Tongue (tissue), 3 donors: ENCODE measurements at places on chromosomes 7 and 10. TPM values are rescaled to one million over a fixed set of nuclear protein-coding genes. Genes with fewer than 3 reads are reported as not detected.

GRCh38 chr10:118621304-118621942, 26.0 kb upstream of the PRLHR start:
- no peak for DNase-seq

- DNase-seq: no peak
Measured at GRCh38 chr7:151077705-151078232, 2.8 kb downstream of the FASTK start.

DNA sequence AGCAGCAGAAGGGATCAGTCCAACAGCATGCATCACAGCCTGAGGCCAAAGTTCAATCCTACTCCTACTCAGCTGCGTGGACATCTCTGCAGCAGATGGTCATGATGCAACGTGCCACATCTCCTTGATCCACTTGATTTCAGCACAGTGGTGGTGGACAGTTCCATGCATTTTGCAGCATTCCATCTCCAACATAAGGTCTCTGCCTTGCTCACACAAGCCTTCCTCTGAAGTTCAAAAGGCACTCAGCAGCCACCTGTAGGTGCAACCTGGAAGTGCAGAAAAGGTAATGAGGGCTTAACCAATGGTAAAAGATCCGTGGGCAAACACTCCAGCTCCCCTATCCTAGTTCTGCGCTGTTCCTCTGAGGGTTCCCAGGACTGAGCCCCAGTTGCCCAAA, 57.5 kb upstream of the CHCHD3 start:
- peak; percentile 51 for DNase-seq

GRCh38 chr7:82566752-82567151, 123.2 kb upstream of the CACNA2D1 start:
- peak; percentile 18 for DNase-seq

DNA sequence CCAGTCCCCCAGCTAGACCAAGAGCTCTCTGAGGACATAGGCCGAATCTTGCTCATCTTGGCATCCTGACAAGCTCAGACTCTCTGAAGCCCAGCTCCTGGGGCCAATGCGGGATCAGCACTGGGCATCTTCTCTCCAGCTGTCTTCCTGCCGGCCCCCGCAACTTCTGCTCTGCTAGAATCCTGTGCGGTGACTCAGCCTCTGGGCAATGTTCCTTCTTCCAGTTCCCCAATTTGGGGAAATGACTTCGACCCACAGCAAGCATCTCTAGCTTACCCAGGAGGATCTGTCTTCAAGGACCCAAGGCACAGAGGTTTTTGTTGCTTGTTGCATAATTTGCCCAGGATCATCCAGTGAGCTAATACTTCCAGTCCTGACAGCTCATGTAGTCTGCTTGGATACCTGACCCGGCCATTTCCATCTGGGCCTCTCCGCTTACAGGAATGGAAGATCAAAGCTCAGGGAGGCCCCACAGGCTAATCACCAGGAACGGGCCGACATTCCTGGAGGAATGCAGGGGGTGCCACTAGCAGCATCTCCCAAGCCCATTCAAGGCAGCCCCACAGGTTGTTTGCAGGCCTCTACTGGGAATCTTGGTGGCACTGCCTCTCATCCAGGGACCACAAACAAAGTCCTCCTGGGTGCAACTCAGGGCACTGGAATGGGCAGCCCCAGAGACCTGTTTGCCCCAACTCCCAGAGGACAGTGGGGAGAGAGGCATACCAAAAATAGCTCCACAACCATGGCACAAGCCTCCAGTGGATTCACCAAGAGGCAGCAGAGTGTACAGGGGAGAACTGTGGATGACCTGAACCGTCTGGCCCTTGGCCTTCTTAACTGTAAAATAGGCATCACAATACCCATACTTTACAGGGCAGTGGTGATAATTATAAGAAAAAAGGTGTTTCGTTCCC, 151.9 kb downstream of the NEURL1 start:
- DNase-seq: peak; percentile 60

DNA sequence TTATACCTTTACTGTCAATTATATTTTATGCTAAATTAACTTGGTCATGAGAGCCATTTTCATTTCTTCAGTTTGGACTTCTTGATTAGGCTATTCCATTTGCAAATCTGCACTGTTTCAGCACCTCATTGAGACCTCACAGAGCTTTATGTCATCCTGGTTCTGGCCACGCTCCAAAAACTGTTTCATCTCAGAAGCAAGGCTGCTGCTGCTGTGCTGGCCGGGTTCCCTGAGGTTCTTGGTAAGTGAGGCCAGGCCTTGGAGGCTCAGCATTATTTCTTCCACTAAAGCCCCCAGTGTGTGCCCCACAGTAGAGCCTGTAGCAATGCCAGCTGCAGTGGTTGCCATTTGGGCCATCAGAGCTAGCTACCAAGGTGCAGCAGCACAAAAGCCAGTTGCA, 7.8 kb upstream of the ZNF485 start:
- peak; percentile 33 for DNase-seq

DNA sequence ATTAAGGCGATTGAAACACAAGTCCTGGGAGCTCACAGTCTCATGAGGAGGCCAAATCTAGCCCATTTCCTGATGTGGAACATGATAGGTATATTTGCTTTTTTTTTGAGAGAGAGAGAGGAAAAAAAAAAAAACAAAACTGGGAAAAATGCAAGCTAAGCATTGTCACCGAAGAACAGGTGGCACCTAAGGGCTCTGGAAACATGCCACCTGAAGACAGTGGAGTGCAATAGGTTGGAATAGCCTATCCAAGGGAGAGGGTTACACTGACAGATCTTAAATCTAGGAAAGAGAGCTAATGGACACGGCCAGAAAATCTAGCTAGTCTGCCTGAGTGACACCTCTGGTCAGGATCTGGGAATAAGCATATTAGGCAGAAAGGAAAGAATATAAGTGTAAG, 110.2 kb downstream of the SRI start:
- DNase-seq: no peak

DNA sequence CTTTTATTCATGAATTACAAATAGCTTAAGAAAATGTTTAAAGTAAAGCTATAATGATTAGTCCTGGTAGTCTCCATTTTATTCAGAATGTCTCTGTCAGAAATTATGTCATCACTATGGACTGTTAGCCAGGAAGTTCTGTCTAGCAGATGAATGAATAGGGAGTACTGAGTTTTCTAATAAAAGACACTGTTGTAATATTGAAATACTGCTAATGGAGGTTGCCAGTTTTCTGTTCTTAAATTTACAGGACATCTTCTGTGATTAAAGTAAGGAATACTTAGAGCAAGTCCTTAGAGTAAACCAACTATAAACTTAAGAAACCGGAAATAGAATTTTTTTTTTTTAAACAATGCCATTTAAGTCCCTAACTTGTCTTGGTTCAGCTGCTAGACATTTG, 309.8 kb downstream of the ADK start:
- peak; percentile 14 for DNase-seq

DNA sequence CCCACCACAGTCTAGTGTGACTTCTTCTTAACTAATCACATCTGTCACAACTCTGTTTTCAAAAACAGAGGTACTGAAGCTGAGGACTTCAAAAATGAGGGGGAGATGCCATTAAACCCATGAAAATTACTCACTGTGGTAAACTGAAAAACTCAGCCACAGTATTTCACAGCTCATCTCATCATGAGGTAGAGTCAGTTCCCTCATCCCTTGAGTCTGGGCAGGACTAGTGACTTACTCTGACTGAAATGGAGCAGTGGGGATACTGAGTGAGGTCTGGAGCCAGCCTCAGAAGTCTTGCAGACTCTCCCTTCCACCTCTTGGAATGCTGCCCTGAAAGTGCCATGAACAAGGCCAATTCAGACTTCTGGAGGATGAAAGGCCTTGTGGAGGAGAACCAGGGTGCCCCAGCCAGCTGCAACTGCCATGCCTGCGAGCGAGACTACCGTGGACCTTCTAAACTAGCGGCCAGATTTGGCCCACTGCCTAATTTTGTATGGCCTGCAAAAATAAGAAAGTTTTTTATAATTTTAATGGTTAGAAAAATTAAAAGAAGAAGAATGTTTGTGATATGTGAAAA, 24.7 kb upstream of the ANKRD1 start:
- no peak for DNase-seq

DNA sequence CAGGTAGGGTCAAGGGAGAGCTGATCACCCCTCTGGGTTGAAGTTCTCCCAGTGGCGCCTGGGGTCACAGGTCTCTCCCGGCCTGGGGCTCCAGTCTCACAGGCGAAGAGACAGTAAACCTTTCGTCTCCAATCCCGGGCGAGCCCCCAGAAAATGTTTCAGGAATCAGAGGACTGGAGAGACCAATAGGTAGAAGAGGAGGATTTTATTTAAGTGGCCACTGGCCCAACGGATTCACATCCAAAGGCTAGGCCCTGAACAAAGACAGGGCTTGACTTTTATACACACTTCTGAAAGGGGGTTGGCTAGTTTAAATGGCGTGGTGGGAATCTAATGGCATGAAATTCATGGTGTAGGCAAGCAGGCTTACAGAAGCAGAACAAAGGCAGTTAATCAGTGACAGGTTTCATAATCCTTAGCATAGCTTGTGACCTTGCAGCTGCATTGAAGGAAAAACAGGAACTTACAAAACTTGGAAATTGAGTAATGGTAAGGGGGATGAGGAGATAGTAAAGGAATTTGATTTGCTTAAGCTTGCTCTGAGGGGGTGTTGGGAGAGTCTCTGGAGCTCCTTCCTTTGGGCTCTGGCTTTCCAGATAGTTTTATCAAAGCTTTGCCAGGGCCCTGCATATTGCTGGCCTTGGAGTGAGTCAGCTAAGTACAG, 105.5 kb downstream of the TRIM24 start:
- no peak for DNase-seq

DNA sequence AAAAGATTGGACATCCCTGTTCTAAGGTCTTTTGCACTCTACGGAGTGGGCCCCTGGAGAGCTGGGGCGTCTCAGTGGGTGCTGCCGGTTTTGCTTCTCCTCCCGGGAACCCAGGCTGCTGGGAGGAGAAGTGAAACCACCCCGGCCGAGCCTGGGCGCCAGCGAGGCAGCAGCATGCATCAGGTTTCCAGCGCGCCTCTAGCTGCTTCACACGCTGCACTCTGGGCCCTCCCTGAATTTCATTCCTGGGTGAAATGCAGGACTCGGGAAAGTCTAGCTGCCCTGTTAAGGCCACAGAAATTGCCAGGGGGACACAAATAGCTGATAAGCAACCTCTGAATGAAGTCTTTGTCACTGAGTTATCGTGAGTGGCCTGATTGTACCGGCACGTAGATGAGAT, 127.4 kb downstream of the TRRAP start:
- no peak for DNase-seq

GRCh38 chr7:117273814-117274225, 49.0 kb downstream of the WNT2 start:
- peak; percentile 48 for DNase-seq

GRCh38 chr10:129415215-129416140, 51.6 kb upstream of the MGMT start:
- DNase-seq: peak; percentile 27

DNA sequence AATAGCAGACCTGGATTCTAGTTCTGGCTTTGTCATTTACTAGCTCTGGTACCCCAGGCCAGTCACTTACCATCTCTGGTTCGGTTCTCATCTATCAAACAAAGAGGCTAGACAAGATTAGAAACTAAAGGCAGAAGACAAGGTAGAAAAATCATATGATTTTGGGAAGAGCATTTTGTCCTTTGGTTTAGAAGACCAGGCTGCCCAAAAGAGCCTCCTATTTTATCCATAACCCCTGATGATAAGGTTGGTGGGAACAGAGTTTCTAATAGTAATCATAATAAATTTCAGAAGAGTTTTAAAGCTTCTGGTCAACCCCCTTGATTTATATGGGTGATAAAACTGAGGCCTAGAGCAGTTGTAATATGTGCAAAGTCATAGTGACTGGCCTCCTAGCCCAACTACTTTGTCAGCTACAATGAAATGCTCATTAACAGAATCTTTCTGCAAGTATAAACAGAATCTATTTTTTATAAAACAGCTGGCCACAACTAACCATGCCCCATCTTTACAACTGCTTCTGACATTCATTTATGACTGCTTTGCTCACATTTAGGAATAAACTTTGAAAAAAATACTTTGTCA, 23.4 kb downstream of the COX15 start:
- no peak for DNase-seq

- DNase-seq: no peak
Measured at GRCh38 chr10:106169241-106169640, 995.3 kb downstream of the SORCS1 start.

DNA sequence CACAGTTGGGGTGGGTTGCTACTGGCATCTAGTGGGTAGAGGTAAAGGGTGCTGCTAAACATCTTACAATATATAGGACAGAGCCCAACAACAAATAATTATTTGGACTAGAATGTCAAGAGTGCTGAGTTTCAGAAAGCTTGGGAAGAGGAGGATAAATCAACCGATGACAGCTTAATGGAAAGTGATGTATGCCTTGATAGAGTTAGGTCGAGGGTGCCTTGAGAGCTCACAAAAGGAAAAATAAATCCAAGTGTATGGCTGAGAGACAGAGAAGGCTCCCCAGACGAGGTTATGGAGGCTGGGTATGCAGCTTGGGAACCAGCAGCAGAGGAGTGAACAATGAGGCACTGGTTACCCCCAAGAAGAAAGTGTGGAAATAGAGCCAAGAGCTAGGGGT, 211.1 kb downstream of the HDAC9 start:
- DNase-seq: no peak

DNA sequence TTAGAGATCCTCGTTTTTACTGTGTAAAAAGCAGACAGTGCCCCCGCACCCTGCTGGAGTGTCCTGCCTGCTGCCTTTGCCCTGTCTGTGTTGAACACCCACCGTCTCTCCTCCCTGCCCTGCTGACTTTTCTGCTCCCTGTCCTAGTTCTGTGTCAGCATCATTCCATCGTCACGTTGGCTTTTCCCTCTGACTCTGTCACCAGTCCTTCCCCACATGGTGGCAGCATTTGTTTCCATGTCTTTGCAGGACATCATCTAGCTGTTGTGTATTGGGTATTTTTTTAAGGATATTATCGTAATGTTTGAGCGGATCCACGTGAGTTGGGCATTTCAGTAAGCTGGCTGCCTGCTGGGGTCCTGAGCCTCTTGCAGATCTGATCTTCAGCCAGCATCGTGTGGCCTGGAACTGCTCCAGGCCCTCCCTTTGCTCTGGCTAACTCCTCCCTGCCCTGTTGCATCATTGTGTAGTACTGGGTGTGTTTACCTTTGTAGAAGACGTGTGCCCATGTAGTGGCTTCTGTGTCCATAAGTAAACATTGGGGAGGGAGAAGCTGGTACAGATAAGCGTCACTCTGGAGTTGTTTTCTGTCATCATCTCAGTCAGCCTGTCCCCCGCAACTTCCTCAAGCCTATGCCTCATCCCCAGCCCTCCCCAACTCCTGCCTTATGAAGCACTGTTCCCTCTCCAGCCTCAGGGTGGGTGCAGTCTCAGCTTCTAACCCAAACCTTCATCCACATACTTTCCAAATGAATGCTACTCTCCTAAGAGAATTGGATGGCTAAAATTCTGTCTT, 44.3 kb downstream of the TRRAP start:
- DNase-seq: no peak

The CRPPA gene
- 6.9 TPM for total RNA-seq

The VTI1A gene
- 47.2 TPM for total RNA-seq

The SAP25 gene
- 2.9 TPM for total RNA-seq

The TUBB8 gene
- not detected for total RNA-seq

The ENTPD7 gene
- 9.7 TPM for total RNA-seq

The TRIM74 gene
- 1.7 TPM for total RNA-seq

The OPALIN gene
- not detected for total RNA-seq
